ENCODE measurements at places on chromosomes 3 and 15.
A peak's percentile ranks its signal among the peaks of the same experiment; 100 is the strongest.

GRCh38 chr3:55167586-55168317 is 239.9 kb upstream of the LRTM1 start:
- no peak for DNase-seq

DNA sequence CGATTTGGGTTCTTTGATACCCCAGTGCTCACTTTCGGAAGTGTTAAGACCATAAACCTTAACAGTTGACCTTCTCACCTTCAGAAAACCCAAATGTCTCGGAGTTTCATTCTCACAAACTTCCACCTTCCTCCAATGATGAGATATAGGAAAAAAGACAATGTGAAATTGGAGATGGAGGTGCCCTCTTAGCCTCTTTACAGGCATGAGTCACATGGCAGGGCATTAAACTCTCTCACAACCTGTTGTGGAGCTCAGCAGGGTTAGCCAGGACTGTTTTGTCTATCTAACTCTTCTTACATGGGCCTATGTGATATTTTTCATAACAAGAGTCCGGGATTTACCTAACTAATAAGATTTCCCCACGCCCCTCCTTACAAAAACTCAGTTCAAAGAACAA is 10.7 kb downstream of the AGTR1 start:
- DNase-seq, result no peak

GRCh38 chr3:113212150-113212843 is 940 bp downstream of the BOC start:
- no peak for DNase-seq

DNA sequence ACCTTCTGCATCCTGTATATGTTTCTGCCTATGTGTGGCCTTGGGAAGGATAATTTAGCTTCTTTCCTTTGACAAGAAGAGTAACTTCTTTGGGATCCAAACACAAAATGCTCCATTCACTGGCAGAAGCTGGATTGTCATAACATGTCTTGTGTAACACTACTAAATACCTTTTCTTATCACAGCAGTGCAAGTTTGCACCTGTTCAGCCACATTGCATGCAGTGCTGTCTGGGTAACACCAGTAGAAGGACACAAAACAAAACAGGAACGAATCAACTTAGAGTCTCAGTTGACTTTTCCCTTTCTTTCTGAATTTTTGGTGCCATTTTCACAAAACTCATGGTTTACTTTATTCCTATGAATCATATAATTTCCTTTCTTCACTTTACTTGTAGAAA is 43.6 kb upstream of the TNIK start:
- DNase-seq, result no peak

GRCh38 chr3:148582126-148582525 is 115.6 kb upstream of the AGTR1 start:
- DNase-seq, result no peak

DNA sequence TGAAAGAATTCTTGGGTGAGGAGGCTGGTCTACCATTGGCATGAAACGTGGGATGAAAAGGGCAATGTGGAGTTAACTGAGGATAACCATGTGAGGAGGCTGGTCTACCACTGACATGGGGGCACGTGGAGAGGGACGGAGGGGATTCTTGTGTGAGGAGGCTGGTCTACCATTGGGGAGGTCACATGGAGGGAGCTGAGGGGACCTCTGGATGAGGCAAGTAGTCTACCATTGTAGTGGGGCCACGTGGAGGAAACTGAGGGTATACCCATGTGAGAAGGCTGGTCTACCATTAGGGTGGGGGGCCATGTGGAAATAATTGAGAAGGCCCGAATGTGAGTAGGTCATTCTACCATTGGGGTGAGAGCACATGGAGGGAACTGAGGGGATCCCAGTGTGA is 154.1 kb downstream of the FBLN2 start:
- no peak for DNase-seq

- no peak for DNase-seq
These were observed 356.1 kb upstream of the ICE2 start for GRCh38 chr15:60835020-60835419.

- DNase-seq, result no peak
These were observed 121.5 kb downstream of the DTWD1 start for GRCh38 chr15:49742381-49742780.

DNA sequence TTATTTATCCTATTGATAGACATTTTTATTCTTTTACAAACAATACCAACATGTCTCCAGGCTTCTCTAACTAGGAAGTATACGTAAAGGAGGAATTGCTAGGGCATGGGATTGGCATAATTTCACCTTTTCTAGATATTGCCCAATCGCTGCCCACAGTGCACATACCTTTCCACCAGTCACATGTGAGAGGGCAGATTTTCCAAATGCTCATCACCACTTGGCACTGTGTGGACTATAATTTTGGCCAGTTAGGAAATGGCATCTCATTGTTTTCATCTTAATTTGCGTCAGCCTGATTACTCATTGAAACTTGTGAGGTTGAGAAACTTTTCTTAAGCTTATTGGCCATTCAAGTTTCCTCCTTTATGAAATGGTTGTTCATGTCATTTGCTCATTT is 57.4 kb upstream of the POLR2M start:
- no peak for DNase-seq

DNA sequence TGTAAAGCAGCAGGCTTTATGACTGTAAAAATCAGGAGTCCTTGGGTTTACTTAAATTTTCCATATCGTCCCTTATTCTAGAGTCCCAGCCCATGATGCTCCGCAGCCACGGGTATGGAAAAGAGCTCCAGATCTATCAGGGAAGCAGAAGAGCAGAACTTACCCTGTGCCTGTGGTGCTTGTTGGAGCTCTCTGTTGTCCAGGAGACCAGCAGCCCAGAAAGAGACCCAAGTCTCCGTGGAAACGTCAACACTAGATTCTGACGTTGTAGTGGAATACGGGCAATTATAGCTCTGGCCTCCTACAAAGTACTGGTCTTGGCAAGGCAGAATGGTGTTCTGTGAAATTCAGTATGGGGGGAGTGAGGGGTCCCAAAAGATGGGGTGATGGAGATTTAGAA is 2.0 kb downstream of the GMNC start:
- DNase-seq, result no peak

DNA sequence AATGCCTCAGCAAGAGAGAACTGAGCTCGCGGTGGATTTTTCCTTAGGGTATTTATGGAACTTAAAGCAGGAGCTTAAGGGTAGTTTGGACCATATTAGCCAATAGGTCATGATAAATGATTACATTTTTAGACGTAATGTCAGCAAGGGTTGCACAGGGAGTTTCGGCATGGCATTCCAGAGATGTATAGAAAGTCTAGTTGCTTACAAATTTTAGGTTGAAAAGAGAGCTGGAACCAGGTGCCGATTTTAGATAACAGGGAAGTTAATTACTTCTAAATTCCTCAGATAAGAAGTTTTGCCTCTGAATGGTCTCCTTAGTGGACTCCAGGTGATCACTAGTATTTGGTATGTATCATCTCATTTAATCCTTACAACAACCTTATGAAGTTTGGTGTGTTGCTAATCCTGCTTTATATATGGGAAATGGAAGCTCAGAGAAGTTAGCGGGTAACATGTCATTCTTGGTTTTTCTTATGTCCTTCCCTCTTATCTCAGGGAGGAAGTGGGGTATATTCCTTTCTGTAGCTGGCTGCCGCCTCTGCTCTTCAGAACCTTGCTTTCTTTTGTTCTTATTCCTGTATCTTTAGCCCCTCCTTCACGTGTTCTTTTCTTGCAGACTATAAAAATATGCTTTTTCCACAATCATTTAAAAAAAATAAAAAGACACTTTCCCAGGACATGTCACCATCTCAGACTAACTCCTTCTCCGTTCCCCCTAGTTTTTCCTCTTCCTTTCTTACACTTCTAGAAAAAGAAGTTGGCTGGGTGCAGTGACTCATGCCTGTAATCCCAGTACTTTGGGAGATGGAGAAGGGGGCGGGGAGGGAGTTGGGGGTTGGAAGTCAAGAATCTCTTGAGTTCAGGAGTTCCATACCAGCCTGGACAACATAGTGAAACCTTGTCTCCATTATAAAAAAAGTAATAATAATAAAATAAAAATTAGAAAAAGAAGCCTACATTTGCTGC is 25.7 kb downstream of the IQGAP1 start:
- DNase-seq, result no peak

GRCh38 chr3:168620854-168621253 is 525.1 kb upstream of the GOLIM4 start:
- peak; percentile 57 for DNase-seq

GRCh38 chr3:17027318-17027717 is 142.6 kb downstream of the PLCL2 start:
- no peak for DNase-seq

- DNase-seq, result no peak
These were observed 36.9 kb upstream of the COL8A1 start for GRCh38 chr3:99601515-99601914.

GRCh38 chr3:66047311-66048050 is 8.8 kb upstream of the MAGI1 start:
- no peak for DNase-seq

GRCh38 chr3:38606561-38606960 is 42.9 kb downstream of the SCN5A start:
- no peak for DNase-seq

DNA sequence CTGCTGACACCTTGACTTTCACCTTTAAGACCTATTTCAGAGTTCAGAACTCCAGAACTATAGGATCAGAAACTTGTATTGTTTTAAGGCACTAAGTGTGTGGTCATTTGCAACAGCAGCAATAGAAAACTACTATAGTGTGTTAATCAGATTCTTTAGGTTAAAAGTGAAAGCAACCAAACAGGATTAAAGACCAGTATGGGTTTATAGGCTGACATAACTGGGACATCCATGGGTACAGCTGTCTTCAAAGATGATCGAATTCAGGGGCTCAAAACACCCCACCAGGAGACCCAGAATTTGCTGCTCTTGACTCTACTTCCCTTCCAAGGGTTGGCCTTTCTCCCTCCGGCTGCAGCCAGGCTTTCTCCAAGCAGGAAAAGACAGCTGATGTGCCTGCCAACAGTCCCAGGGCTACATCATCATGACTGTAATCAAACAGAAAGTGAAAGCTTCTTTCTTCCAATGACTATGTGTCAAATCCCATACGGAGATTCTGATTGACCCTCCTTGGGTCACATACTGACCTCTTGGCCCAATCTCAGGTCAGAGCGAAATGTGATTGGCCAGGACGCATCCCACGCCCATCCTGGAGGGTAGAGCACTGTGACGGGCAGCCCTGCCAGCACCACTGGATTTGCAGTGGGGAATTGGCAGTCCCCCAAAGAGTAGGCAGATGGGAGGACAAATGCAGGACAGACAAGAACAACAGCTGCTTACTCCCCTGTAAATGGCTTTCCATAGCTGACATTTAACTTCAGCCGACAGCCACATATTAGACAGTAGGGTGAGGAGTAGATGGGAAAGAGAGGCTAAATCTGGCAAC is 51.4 kb upstream of the RNF7 start:
- DNase-seq, result no peak

DNA sequence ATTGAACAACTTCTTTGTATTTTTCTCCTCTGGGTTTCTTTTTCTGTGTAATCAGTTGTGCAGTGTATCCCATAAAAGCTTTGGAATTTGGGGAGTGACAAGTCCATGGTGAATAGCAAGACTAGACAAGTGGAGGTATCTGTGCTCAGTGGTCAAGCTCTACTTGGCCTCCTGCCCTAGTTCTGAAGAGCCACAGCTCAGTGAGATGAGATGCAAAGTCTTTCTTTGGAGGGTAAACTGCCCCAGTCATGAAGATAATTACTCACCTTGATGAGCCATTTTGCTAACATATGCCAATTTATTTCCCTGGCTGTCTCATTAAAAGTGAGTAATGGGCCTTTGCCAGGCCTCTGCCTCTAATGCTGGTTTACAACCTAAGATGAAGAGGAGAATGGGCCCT is 271.2 kb upstream of the TRIM42 start:
- DNase-seq, result no peak

DNA sequence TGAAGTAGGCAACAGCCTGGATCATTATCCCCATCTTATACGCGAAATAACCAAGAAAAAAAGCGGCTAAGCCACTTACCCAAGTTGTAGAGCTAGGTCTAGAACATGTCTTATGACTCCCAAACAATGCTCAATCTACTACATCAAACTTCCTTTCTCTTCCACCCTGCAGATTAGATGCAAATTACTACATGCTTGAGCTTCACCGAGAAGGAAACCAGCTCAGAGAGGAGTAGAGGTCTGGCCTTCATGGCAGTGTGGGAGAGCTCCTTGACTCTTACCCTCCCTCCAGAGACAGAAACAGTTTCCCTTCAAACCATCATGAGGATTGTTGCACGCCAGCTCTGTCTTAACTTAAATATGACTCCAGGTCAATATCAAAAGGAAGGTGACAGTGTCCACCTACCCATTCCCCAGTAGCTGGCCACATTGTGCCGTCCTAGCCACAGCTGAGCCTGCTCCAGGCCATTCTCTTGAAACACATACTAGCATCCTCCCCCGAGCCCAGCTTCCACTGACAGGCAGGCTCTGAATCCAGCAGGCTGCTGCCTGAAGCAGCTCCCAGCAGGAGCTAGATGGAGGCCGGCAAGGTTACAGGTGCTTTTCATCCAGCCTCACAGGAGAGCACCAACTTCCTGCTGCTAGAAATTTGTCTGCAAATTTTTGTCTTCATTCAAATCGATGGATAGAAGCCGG is 56.8 kb downstream of the CPN2 start:
- no peak for DNase-seq

- DNase-seq, result no peak
These were observed 81.5 kb downstream of the BBX start for GRCh38 chr3:107604057-107604822.

DNA sequence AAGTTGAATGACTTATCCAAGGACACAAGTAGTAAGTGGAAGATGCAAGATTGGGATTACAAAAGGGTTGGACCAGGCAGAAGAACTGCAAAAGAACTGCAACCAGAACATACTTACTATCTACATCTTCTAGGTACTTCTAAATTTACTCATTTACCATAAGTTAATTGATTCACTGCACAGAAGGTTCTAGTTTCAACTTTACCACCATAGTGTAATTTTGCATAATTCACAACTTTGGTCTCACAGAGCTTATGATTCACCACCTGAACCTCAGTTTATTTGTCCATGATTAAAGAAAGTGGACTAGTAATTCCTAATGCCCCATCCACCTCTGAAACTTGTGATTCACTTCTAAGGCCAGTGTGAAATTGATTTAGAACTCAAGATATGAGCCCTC is 236.8 kb upstream of the UBE2E2 start:
- no peak for DNase-seq

GRCh38 chr3:155772801-155773200 is 27.9 kb upstream of the PLCH1 start:
- no peak for DNase-seq

- DNase-seq, result no peak
These were observed 26.6 kb upstream of the BLM start for GRCh38 chr15:90690585-90690984.

DNA sequence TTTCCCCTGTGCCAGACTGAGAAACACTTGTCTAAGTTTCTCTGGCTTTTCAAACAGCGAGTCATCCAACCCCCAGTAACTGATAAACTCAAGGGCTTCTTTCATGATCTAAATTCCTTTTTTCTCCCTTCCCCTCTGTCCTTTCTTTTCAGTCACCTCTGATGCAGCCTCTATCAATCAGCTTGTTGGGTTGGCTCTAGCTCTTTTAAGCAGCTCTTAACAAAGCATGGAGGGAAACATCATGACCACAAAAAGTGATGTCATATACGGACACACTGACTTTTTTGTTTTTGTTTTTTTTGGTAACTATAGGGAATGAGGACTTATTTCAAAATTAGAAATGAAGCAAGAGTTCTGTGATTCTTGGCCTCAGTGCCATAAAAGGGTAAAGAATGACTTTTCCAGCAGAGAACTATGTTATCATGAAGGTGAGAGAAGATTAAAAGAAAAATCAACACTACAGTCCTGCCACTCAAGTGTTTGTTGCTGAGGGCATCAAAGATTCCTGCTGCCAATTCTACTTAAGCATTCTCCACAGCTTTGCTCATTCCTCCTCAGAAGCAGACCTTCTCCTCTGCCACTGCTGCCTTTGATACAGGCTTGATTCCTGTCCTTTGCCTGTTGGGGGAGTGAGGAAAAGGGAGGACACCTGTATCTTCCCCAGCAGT is 457.0 kb upstream of the ONECUT1 start:
- no peak for DNase-seq
